ENCODE measurements at places on chromosomes 5 and 9. TPM values are rescaled to one million over a fixed set of nuclear protein-coding genes. Genes with fewer than 3 reads are reported as not detected.

DNA sequence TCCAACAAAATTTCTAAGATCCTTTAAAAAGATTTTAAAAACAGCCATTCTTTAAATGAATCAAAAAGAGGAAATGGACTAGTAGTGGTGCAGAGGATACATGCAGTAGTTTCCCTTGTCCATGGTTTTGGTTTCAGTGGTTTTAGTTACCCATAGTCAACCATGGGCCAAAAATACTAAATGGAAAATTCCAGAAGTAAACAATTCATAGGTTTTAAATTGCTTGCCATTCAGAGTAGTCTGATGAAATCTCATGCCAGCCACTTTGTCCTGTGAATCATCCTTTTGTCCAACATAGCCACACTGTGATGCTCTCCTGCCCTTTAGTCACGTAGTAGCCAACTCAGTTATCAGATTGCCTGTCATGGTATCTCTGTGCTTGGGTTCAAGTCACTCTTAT is 286.1 kb downstream of the ANXA1 start:
- no peak for DNase-seq
- H3K27ac ChIP-seq: no peak overlapping the region
- H3K4me3 ChIP-seq: no peak overlapping the region
- no peaks in the 10 kb centered on the region for H3K36me3 ChIP-seq
- H3K4me1 ChIP-seq: no peaks in the 10 kb centered on the region

DNA sequence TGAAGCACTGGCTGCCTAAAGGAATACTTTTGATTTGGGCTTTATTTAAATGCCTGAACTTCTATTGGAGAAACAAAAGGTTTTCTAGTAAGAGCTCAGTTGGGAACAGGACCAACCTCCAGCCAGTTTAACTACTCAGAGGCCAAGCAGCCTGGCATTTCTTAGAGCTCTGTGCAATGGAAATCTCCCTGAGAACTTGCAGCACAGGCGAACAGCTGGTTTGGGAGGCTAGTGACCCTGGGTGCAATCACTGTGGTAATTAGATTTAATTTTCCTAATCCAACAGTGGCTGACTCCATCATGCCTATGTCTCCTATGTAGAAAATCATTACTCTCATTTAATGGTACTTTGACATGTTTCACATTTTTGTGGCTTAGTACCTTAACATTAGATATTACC is 1.0 kb upstream of the CDH6 start:
- DNase-seq: no peak
- no peak overlapping the region for H3K27ac ChIP-seq
- peaks cover 13% of the 10 kb centered on the region for H3K27me3 ChIP-seq
- H3K4me1 ChIP-seq: peaks cover 12% of the 10 kb centered on the region
- no peaks in the 10 kb centered on the region for H3K36me3 ChIP-seq
- H3K4me3 ChIP-seq: no peak overlapping the region

GRCh38 chr5:151298063-151298855 is 5.3 kb downstream of the SLC36A3 start:
- no peak overlapping the region for H3K4me3 ChIP-seq
- no peak overlapping the region for H3K27ac ChIP-seq
- DNase-seq: peak; percentile 32
- H3K36me3 ChIP-seq: peaks cover 4% of the 10 kb centered on the region
- peaks cover 16% of the 10 kb centered on the region for H3K4me1 ChIP-seq

- H3K4me3 ChIP-seq: no peak overlapping the region
- H3K4me1 ChIP-seq: peaks cover 4% of the 10 kb centered on the region
- no peaks in the 10 kb centered on the region for H3K36me3 ChIP-seq
- H3K27ac ChIP-seq: no peak overlapping the region
- DNase-seq: no peak
- H3K27me3 ChIP-seq: peaks cover 1% of the 10 kb centered on the region
These were observed 563.9 kb upstream of the TLE4 start for GRCh38 chr9:79007701-79008483.

- H3K27ac ChIP-seq: no peak overlapping the region
- peaks cover 19% of the 10 kb centered on the region for H3K4me1 ChIP-seq
- H3K27me3 ChIP-seq: peaks cover 2% of the 10 kb centered on the region
These were observed 4.0 kb downstream of the MYOZ3 start for GRCh38 chr5:150665044-150665443.

- H3K4me1 ChIP-seq: no peaks in the 10 kb centered on the region
- H3K4me3 ChIP-seq: no peak overlapping the region
- H3K27ac ChIP-seq: no peak overlapping the region
- peaks cover 4% of the 10 kb centered on the region for H3K27me3 ChIP-seq
These were observed 75.0 kb downstream of the OTULIN start for GRCh38 chr5:14739538-14739937.

- H3K4me3 ChIP-seq: peak overlapping the region; percentile 60
- peaks cover 69% of the 10 kb centered on the region for H3K36me3 ChIP-seq
- peaks cover 8% of the 10 kb centered on the region for H3K4me1 ChIP-seq
- H3K27me3 ChIP-seq: peaks cover 6% of the 10 kb centered on the region
These were observed 75.6 kb downstream of the PRRT1B start for GRCh38 chr9:131620764-131621520.

- no peak overlapping the region for H3K27ac ChIP-seq
- no peak overlapping the region for H3K4me3 ChIP-seq
- DNase-seq: no peak
These were observed 16.6 kb upstream of the HMGCR start for GRCh38 chr5:75320371-75320770.

- no peak for DNase-seq
- no peak overlapping the region for H3K27ac ChIP-seq
- H3K36me3 ChIP-seq: no peaks in the 10 kb centered on the region
- H3K27me3 ChIP-seq: peaks cover 6% of the 10 kb centered on the region
- H3K4me3 ChIP-seq: no peak overlapping the region
These were observed 8.1 kb upstream of the PTPN3 start for GRCh38 chr9:109506097-109506712.

DNA sequence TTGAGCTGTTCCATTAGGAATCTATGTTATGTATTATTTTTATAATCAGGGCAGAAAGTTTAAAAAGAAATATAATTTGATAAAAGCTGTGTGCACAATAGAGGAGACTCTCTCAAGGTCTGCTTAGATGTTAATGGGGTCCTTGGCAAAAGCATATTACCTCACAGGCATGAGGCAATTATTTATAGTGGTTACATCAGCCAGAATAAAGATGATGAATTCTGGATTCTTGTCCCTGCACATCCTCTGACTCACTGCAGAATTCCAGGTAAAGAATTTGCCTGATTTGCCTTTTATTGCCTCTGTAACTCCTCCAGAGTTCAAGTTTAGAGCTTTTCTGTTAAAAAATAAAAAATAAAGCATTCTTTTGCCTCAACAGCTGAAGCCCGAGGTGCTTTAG is 253.6 kb downstream of the MAST4 start:
- peaks cover 74% of the 10 kb centered on the region for H3K4me1 ChIP-seq
- peak overlapping the region; percentile 79 for H3K27ac ChIP-seq
- H3K36me3 ChIP-seq: peaks cover 19% of the 10 kb centered on the region
- H3K4me3 ChIP-seq: peak overlapping the region; percentile 49
- peaks cover 2% of the 10 kb centered on the region for H3K27me3 ChIP-seq

DNA sequence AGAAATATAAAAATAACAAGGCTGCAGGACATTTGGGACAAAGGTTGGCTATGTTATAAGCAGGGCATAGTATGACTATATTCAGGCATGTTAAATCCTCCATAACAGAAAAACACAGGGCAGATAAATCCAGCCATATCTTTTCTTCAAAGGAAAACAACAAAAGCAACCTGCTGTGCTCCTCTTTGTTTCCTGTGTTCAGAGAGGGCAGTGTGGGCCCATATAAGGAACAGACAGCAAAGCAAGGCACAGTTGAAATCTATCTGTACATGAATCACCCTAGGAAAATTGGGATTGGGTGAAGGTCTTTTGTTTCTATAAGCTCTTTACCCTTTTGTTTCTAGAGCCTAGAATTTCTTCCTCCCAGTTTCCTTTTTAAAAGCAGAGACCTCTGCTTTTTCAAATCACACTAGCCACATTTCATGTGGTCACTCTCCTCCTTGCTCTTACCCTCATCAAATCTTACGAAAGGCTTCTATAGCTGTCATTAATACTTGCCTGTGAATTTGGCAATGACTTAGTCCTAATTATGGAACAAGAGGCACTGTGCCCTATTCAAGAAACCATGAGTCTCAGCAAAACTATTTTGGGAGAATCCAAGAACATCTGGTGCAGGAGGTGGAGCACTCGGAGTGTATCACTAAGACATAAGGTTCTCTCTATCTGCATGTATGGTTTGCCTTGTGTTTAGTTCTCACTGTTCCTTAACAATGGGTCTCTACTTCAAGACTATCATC is 1.8 kb downstream of the GZMA start:
- peaks cover 20% of the 10 kb centered on the region for H3K4me1 ChIP-seq
- no peak overlapping the region for H3K4me3 ChIP-seq
- DNase-seq: no peak
- no peaks in the 10 kb centered on the region for H3K36me3 ChIP-seq
- H3K27ac ChIP-seq: no peak overlapping the region

- no peaks in the 10 kb centered on the region for H3K36me3 ChIP-seq
- DNase-seq: no peak
- H3K4me1 ChIP-seq: peaks cover 11% of the 10 kb centered on the region
- no peaks in the 10 kb centered on the region for H3K27me3 ChIP-seq
- H3K4me3 ChIP-seq: no peak overlapping the region
- no peak overlapping the region for H3K27ac ChIP-seq
These were observed 46.2 kb downstream of the SLC28A3 start for GRCh38 chr9:84294241-84294950.

GRCh38 chr5:179699616-179700237 is 960 bp downstream of the CANX start:
- DNase-seq: no peak
- peaks cover 36% of the 10 kb centered on the region for H3K4me1 ChIP-seq
- peaks cover 5% of the 10 kb centered on the region for H3K27me3 ChIP-seq
- H3K36me3 ChIP-seq: peaks cover 20% of the 10 kb centered on the region
- peak overlapping the region; percentile 95 for H3K27ac ChIP-seq

DNA sequence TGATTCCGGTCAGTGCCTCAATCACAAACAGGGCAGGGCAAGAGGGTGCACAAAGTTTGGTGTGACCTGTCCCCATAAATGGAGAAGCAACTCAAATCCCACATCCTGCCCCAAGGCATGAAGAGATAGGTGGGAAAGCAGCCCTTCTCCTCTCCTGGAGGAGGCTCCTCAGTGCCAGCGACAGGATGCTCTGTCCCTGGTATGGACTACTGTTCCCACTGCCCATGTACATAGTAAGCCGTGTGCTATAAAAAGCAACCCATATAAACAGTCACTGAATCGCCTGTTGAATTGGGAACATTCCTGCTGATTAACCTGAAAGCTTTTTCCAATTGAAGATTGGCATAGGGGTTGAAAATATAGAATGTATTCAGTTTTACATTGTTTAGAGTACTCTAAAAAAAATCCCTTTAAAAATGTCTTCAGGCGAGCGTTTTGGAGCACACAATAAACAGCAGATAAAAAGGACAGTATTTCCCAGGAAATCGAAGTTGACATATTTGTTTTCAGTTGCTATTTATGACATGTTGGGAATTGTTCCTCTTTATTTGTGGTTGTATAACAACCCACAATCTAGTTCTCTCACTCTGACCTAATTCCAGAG is 513.9 kb downstream of the DIRAS2 start:
- H3K27ac ChIP-seq: no peak overlapping the region
- no peak overlapping the region for H3K4me3 ChIP-seq
- H3K4me1 ChIP-seq: no peaks in the 10 kb centered on the region
- H3K27me3 ChIP-seq: no peaks in the 10 kb centered on the region
- no peak for DNase-seq

DNA sequence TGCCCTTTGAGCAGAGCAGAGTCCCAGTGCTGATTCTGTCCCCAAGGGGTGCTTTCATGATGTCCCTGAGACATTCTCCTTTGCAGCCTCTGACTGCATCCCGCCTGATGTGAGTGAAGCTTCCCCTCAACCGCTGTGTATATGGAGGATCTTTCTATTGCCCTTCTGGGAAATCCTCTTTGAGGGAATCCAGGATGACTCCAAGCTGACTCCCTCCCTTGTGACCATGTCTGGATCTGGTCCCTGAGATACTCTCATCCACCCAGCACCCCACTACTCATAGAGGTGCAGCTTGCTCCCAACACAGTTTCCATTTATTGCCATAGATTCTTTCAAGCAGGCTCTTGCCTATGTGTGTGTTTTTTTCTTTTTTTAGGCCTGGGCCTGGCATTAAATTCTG is 216.5 kb downstream of the SEC61B start:
- no peaks in the 10 kb centered on the region for H3K36me3 ChIP-seq
- no peak for DNase-seq
- H3K27ac ChIP-seq: no peak overlapping the region
- no peak overlapping the region for H3K4me3 ChIP-seq

DNA sequence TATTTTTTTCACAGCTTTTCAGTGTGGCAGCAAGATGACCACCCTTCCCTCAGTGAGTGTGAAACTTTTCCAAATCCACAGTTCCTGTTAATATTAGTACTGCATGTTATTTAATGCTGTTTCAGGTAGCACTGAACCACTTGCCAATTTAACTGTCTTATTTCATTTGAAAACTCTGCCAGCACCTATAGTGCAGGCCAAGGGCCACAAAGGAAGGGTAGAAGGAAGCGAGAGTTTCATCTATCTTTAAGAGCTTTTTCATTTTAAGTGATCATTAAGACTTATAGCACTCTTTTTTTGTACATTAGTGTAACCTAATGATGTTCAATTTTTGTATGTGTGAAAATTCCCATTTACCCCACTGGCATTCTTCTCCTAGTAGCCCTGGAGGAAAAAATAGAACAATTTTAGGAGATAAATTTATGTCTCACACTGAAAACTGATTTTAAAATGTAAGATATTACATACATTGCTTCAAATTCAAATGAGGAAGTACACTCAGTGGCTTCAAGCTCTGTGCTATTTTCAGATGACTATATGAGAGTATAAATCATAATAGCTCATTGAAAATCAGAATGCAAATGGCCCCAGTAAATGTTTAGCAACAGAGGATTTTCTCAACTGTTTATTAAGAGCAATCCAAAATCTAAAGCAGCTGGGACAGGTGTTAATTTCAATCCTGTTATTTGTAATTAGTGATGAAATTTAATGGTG is 820.5 kb downstream of the PTPRD start:
- no peaks in the 10 kb centered on the region for H3K4me1 ChIP-seq
- H3K27ac ChIP-seq: no peak overlapping the region
- peaks cover 2% of the 10 kb centered on the region for H3K27me3 ChIP-seq
- H3K4me3 ChIP-seq: no peak overlapping the region
- no peak for DNase-seq

DNA sequence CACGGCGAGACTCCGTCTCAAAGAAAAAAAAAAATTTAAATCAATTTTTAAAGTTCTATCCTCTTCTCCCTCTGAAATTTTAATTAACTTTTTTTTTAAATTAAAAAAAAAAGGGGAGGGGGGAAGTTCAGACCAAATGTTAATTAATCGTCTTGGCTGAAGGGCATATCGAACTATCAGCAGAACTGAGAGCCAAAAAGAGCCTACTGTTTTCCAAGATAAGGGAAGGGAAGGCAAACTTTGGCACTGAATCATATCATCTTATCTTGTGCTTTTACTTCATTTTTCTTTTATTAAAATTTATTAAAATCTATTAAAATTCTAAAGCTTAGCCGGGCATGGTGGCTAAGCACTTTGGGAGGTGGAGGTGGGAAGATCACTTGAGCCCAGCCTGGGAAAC is 45.9 kb upstream of the MTMR12 start:
- no peak overlapping the region for H3K27ac ChIP-seq
- H3K4me3 ChIP-seq: no peak overlapping the region
- DNase-seq: no peak
- peaks cover 2% of the 10 kb centered on the region for H3K4me1 ChIP-seq
- H3K36me3 ChIP-seq: peaks cover 18% of the 10 kb centered on the region

- peaks cover 10% of the 10 kb centered on the region for H3K36me3 ChIP-seq
- peak overlapping the region; percentile 9 for H3K27ac ChIP-seq
- H3K27me3 ChIP-seq: peaks cover 6% of the 10 kb centered on the region
These were observed 124.5 kb upstream of the GNA14 start for GRCh38 chr9:77772646-77773045.

RLN1 gene
- not detected for total RNA-seq

LHX3 gene
- total RNA-seq: not detected

PTGES gene
- total RNA-seq: 0.15 TPM

CCDC152 gene
- 2.8 TPM for total RNA-seq

SHROOM1 gene
- total RNA-seq: 5.6 TPM

F2RL2 gene
- total RNA-seq: 311 TPM

RCL1 gene
- 12.2 TPM for total RNA-seq

All from endothelial cell (in vitro differentiated cells).